ENCODE measurements at places on chromosomes 4 and X. TPM values are rescaled to one million over a fixed set of nuclear protein-coding genes. Genes with fewer than 3 reads are reported as not detected.

DNA sequence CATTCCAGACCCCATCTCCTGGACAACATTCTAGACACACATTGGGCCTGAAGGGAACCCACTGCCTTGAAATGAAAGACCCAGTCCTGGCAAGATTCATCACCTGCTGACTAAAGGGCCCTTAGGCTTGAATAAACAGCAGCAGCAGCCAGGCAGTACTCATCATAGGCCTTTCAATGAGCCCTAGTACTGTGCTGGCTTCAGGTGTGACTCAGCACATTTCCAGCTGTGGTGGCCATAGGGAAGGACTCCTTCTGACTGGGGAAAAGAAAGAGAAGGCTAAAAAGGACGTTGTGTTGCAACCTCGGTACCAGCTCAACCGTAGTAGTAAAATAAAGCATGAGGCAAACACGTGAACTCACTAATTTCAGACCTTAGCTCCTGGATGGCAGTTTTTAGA is 344.0 kb downstream of the ACTRT1 start:
- DNase-seq, result no peak

GRCh38 chr4:26613237-26613636 is 29.4 kb downstream of the TBC1D19 start:
- DNase-seq, result no peak

GRCh38 chr4:19831644-19832285 is 419.9 kb upstream of the SLIT2 start:
- DNase-seq, result no peak

DNA sequence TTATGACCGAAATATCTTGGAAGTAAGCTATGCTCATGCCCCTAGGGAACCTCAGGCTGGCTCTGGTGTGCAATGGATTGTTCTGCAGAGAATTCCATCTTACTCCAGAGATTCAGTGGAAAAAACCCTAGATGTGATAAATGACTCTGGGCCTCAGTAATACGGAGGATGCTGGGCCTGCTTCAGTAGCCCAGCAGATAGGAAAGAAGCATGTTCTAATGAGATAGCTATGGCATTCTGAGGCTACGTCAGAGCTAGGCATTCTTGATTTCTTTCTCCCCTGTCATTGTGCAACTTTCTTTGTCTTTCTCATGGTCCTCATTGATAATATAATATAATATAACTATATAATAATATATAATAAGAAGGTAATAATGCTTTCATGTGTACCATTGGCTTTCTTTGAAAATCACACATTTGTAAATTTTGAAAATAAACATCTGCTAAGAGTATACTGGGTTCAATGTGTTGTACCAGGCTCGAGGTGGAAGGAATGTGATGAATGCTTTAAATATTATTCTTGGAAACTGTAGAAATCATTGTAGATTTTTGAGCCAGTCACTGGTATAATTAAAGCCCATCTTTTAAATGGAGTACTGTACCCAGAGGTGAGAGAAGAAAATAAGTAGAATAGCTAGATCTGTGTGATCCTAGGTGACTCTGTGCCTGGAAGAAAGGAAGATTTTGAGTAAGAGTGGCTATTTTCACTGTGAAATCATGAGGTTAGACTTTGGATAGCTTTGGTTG is 152.0 kb downstream of the IL15 start:
- no peak for DNase-seq

- DNase-seq, result no peak
These were observed 3.1 kb downstream of the COX18 start for GRCh38 chr4:73066445-73066844.

DNA sequence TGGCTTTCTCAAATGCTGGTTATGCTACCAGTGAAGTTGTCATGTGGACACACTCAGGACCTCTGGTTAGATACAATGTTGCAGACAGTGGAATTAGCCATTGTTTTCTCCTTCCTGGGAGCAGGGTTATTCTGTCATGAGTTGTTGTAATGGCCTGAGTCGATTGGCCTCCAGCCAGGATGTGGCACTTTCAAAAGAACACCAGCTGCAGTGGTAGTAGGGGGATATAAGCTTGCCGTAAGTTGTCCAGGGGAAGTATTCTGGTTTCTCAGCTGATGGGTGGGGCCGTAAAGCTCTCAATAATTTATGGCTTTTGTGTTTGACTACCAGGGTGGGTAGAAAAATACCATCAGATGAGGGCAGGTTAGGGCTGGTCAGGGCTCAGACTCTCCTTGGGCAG is 697.5 kb upstream of the GNPDA2 start:
- no peak for DNase-seq

- DNase-seq, result no peak
These were observed 18.5 kb downstream of the LRRC66 start for GRCh38 chr4:52001616-52002015.

DNA sequence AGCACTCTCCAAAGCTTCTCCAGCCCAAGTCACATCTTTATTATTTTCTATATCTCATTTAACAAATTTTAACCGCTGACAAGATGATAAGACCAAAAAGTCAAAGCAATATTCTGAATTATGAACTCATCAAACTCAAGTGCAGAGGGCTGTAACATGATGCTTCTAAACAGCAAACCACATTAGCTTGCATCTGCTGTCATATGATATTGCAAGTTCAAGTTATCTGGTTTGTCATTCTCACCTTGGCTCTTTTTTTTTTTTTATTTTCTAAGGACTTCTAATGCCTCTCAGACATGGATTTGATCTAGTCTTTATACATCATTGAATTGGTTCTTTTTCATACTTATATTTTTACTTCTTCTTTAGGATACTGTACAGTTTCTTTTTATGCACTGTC is 93.4 kb downstream of the SLC10A7 start:
- DNase-seq, result no peak

The YY2 gene
- 1.1 TPM for total RNA-seq

The DDIT4L gene
- 13.7 TPM for total RNA-seq

GRCh38 chr4:154160519-154161301 is 330.9 kb downstream of the DCHS2 start:
- DNase-seq, result no peak

The GNRHR gene
- total RNA-seq, result not detected

DNA sequence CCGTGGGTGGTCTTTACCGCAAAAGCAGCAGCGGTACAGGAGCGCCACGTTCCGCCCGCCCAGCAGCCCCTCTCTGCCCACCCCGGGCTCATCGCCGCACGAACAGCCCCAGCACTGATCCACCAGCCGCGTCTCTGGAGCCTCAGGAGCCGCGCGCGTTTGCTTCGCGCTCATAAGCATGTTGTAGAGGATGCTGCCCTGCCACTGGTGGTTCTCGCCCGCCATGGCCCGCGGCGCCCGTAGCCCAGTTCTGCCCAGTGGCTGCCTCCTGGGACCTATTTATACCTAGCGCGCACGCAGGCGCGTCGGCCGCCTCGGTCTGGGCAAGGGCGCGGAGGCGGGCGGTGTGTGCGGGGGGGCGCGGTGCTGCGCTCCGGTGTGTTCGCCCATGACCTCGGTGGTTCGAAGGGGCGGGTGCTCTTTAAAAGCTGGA is at the start of gene NR0B1:
TSS of gene NR0B1 (minus strand) at position 252 of the 433 bp plus-strand sequence. CDS start at position 225, 27 bp downstream.
- no peak for DNase-seq

GRCh38 chrX:110156167-110156754 is 153.3 kb downstream of the TMEM164 start:
- no peak for DNase-seq

Measured in pulmonary artery endothelial cell (primary cell).